ENCODE measurements at places on chromosomes 3 and 15.

- no peak for DNase-seq
Measured at GRCh38 chr3:150264561-150265279, 143.4 kb upstream of the TSC22D2 start.

DNA sequence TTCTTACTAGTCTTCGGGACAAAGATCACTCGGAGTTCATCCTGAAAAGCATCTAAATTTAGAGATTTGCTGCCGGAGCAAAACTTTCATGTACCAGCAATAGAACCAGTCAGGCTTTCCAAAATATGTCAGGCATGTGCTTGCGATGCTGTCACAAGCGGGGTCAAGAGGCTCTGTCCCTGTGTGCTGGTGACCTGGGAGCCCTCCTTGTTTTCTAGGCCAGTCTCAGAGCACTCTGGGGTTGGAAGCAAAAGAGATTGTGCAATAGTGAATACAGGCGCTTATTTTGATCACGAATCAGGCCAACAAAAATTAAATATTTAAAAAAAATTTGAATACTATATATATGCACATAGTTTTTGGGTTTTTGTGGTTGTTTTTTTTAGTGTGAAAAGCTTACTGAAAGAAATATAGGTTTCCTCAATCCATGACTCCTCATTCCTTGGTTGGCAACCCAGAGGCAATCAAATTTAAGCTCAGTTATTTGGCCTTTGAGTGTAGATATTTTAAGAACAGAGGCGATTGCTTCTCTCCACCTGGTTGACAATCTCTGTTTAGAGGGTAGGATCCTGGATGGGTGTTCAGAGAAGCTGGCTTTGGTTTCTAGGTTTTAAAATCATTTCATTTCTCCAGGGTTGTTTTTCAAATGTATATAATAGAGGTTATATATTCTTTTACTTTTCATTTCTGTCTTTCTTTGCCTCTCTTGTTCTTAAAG lies 8.4 kb upstream of the KLHL24 start:
- DNase-seq: no peak

- DNase-seq: no peak
Measured at GRCh38 chr15:65172531-65172930, 12.6 kb downstream of the CLPX start.

- DNase-seq: no peak
Measured at GRCh38 chr15:64571857-64572291, 111.5 kb downstream of the ZNF609 start.

DNA sequence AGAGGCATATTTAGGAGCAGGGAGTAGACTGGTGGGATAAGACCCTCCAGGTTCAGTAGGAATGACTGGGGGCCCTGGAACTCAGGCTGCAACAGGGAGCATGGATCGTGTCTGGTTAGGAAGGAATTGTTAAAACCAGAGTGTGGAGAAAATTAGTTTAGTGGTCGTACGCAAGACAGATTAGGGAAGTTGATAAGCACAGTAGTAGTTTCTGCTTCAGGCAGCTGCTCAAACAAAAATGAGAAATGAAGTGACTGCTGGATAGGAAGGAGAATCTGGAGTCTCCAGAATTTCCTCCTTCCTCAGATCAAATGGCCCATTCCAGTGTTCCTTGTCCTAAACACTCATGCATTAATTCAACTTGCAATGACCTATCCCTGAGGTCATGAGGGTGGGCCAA lies 11.2 kb downstream of the MYD88 start:
- DNase-seq: no peak

DNA sequence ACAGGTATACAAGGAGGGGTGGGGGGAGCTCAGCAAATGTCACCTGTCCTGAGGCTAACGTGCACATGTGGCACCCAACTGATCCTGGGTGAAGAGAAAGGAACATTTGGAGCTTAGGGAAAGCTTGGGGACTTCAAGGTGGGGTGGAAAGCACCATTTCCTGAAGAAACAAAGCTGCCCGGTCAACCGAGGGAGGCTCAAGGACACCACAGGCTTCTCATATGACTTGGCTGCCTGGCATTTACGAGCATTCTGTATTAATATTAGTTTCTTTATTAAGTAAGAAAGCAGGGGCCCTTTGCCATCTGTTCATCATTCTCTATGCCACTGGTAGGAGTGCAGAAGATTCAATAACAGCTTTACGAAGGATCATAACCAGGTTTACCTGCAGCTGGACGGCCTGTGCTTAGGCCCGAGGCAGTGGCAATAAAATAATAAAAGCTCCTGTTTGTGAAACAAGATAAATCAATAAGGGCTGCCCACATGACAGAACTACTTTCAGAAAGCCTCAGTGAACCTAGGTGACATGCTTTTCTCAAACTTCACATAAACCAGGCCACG lies 54.0 kb downstream of the ETV5 start:
- no peak for DNase-seq

DNA sequence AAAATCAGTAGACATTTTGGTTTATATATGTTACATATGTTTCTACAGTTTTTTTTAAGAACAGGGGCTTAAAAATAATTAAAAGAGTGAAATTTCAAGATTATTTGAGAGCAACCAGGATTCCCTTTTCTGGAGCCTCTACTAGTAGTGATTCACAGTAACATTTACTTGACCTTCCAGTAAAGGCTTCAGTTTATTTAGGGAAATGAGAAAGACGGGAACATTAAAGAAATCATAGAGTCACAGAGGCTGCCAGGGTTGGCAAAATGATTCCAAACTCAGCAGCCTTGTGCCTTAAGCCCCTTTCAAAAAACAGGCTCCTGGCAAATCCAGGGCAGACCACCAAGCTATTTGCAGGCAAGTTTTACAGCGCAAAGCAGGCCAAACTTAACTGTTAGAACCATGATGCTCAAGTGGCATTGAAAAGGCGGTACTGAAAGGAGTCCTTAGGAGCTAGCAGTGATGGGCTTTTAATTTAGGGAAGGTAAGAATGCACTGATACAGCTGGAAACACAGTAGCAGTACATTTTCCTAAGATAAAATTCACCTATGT lies 201.1 kb upstream of the ADAMTS9 start:
- no peak for DNase-seq

- no peak for DNase-seq
Measured at GRCh38 chr15:57503911-57504598, 87.6 kb upstream of the MYZAP start.

- DNase-seq: no peak
Measured at GRCh38 chr3:42052132-42052483, 39.0 kb upstream of the TRAK1 start.

- no peak for DNase-seq
Measured at GRCh38 chr3:94024385-94024784, 4.0 kb downstream of the STX19 start.

DNA sequence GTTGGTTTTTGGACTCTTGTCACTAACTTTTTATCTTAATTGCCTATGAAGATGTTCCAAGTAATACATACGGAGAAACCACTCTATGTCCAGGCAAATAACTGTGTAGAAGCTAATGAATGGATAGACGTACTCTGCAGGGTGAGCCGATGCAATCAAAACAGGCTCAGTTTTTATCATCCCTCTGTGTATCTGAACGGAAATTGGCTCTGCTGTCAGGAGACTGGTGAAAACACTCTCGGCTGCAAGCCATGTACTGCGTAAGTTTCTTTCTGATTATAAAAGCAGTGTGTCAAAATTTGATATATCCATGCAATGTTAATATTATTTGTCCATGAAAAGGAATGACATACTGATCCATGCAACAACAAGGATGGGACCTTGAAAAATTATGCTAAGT lies 121.6 kb downstream of the RASA2 start:
- no peak for DNase-seq

- no peak for DNase-seq
Measured at GRCh38 chr15:88627463-88627862, 6.3 kb downstream of the AEN start.

- DNase-seq: peak; percentile 82
Measured at GRCh38 chr15:90660195-90660998, 56.7 kb upstream of the BLM start.

GRCh38 chr3:155080692-155081091 lies 573 bp downstream of the MME start:
- no peak for DNase-seq

- no peak for DNase-seq
Measured at GRCh38 chr3:159559771-159560170, 428.9 kb upstream of the IL12A start.

DNA sequence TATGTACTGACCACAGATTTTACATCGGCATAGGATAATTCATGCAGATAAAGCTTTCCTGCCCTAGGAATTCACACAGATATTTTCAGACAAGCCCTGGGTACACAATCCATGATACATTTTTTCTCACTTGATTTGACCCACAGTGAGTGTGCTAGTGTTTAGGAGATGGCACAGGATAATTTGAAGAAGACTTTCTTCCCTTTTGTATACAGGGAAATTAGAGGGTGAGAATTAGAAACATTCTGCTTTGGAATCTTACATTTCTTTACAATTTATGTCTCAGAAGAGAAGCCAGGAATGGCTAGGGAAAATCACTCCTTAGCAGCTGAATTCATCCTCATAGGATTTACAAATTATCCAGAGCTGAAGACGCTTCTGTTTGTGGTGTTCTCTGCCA lies at the start of gene OR5K4:
Gene OR5K4 (plus strand): TSS at position 301 of the 400 bp plus-strand sequence. CDS start 0 bp downstream, at position 301.
- DNase-seq: no peak

- no peak for DNase-seq
Measured at GRCh38 chr3:177041021-177041729, 156.1 kb downstream of the TBL1XR1 start.

DNA sequence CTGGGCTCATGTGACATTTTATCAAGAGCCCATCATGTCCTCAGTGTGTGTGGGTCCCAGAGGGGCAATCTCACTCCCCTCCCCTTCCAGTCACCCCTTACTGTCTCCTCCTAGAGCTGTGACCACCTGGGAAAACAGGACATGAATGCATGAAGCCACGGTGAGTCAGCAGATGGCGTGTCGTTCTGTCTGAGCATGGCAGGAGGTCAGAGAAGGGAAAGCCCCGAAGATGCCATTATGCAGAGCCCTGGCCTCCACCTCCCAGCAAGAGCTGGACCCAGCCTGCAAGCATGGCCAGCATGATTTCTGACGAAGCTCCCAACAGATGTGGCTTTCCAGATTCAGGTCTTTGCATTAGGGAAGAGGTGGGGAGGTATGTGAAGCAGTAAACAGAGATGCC lies 118.5 kb downstream of the TLE3 start:
- no peak for DNase-seq

DNA sequence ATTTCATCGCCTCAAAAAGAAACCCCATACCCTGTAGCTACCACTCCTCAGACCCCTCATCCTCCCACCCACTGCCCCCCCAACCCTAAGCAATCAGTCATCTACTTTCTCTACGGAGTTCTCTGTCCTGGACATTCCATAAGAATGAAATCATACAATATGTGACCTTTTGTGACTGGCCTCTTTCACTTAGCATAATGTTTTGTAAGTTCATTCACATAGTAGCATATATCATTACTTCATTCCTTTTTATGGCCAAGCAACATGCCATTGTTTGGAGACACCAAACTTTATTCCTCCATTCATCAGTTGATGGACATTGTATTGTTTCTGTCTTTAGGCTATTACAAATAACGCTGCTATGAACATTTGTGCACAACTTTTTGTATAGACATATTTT lies 64.2 kb downstream of the TNIK start:
- no peak for DNase-seq

- DNase-seq: peak; percentile 65
Measured at GRCh38 chr3:73144276-73144675, 82.8 kb downstream of the EBLN2 start.

DNA sequence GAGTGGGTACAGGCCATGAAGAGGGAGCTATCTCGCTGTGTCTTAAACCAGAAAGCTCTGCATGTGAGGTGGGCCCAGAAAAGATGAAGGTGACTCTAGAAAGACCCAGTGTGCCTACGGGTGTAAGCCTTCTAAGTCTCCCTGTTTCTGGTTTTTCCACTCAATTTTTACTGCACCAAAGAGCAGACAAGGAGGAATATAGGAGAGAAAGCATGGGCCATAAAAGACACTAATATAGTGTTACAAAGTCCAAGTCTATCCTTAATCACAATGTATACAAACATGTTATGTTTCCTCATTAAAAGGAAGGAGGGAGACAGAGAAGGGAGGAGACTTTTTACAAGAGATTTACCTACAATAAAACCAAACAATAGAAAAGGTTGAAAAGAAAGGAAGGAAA lies 24.1 kb upstream of the ZKSCAN7 start:
- no peak for DNase-seq

- no peak for DNase-seq
Measured at GRCh38 chr3:53193466-53194209, 32.6 kb downstream of the PRKCD start.

- no peak for DNase-seq
Measured at GRCh38 chr3:63333815-63334214, 55.7 kb downstream of the SYNPR start.

DNA sequence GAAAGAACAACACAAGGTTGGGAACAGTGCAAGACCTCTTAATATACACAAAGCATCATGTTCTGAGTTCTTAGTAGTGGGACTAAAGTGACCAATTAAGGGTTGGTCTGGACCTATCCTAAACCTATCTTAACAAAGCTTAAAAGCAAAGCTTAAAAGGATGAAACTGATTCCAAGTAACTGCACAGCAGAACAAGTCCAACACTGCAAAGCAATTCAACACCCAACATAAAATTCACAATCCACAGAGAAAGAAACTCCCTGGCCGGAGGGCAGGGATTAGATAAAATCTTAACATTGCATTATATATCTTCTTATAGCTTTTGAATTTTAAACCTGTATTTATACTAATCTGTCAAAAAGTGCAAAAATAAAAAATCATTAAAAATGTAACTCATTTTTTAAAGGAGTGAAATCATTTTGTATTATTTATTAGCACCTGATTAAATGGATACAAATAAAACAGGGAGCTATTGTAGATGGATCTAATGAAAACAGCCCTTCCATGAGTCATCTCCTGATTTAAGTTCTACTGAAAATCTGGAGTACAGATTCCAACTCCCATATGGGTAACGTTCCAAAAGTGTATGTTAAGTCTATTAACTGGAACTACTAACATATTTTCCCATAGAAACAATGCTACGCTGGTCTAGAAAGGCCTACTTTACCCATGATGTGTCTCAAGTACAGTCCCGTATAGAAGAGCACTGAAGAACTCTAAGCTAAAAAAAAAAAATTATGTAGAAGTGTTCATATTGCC lies 34.9 kb downstream of the PIK3R4 start:
- no peak for DNase-seq

GRCh38 chr3:178397836-178398235 lies 138.4 kb upstream of the KCNMB2 start:
- no peak for DNase-seq

GRCh38 chr3:29618395-29619282 lies 337.8 kb downstream of the RBMS3 start:
- DNase-seq: no peak

GRCh38 chr15:59191855-59192237 lies 14.8 kb upstream of the LDHAL6B start:
- no peak for DNase-seq

GRCh38 chr3:55605443-55606236 lies 118.5 kb upstream of the WNT5A start:
- DNase-seq: no peak

DNA sequence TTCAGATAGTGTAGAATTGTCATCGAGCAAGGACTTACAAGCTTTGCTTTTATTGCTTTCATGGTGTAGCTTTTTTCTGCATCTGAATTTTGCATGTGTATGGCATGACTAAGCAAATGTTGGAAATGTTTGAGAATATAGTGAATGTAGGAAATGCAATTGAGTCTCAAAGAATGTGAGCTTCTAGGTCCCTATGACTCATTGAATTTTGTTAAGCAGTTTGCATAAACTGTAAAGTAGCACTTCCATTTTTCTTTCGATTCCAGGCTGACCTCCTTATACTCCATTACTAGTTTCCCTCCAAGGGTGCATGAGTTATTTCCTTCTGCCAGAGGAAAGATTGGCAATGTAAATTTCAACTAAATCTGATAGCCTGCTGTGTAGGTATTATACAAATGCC lies 619.2 kb downstream of the DIPK2A start:
- DNase-seq: no peak
